ENCODE measurements at places on chromosomes 6 and 20.

- DNase-seq, result no peak
Measured at GRCh38 chr6:32840604-32841246, 2.2 kb upstream of the TAP2 start.

GRCh38 chr6:68709882-68710281, 74.8 kb downstream of the ADGRB3 start:
- no peak for DNase-seq

- no peak for DNase-seq
Measured at GRCh38 chr6:24403501-24403824, 727 bp downstream of the MRS2 start.

DNA sequence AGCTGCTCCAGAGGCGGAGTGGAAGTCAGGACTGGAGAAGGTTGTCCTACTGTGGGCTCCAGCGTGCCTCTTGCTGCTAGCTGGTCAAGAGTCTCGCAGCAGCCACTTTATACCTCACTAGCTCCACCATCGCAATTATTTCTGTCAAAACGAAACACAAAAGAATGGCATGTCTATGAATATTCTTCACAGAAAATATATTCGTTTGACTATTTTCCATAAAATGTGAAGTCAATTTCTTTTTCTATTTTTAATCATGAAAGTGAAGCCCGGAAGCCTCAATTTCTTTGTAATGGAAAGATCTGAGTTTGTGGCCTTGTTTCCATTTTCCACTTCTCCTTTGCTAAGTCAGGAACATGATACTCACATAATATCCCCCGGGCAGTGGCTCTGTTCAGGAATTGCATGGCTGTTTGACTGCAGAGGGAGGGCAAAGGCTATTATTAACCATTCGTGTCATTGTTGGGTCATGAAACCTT, 51.7 kb downstream of the DTD1 start:
- no peak for DNase-seq

DNA sequence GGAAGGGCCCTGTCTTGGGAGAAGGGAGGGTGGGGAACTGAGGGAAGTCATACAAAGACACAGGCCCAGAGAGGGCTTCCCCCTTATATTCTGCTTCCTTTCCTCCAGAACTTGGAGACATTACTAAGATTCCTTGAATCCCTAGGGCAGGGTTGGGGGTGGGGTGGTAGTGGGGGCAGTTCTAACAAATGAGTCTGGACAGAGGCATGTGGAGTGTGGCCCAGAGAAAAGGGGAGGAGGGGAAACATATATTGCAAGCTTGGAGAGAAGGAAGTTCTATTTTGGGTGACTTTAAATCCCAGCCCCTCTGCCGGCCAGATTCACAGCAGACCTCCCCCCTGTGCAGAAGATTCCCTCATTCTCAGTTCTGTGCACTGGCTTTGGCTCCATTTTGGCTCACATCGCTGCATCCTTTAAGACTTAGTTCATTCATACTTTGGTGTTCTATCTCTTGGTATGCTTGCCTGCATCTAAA, 43.7 kb downstream of the DAAM2 start:
- no peak for DNase-seq

DNA sequence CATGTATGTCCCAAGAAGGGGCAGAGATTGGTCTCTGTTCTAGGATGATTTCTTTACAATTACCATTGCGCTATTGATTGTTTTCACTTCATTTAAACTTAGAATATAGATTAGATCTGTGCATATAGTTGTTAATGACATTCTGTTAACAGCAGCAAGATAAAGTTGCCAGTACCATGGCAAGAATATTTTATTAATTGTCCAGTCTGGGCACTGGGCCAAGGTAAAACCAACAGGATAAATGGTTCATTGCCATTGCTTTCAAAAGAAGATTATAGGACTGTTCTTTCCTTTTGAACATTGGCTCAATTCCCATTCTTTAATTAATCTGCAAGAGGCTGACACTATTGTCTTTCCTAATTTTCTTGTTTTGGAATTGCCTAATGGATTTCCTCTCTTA, 592.4 kb downstream of the RFPL4B start:
- peak; percentile 71 for DNase-seq

DNA sequence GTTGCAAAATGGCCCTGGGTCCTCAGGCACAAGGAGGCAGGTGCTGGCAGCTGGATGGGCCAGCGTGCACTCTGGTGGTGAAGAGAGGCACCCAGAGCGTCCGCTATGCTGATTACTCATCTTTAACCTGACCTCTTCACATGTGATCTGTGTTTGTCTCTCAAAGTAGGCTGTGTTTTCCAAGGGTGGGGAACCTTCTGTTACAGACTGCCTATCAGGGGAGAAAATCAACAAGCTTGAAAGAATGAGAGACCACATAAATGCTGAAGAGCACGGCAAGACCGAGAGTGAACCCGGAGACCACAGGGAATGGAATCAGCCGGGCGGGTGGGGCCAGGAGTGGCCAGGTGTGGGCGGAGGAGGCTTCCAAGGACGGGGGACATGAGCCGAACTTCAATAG, 16.2 kb downstream of the BNIP5 start:
- DNase-seq, result no peak

DNA sequence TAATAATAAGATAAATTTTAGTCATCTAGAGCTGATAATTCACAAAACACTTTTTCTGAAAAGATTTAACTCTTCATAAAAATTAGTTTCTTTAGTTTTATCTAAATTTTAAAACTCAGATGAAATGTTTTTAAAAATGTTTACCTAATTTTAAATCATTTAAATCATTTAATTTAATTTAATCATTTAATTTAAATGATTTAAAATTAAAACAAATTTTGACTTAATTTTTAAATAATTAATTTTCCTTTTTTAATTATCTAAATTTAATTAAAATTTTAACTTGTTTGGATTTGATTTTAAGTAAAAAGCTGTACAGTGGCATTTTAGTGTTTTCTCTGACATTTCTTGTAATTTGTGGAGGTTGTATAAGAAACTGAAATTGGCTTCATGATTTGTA, 131.7 kb upstream of the RNF217 start:
- DNase-seq, result no peak
